NCI-H1930 (cell line): ENCODE measurements at places on chromosomes 2 and 18.
A peak's percentile ranks its signal among the peaks of the same experiment; 100 is the strongest.

DNA sequence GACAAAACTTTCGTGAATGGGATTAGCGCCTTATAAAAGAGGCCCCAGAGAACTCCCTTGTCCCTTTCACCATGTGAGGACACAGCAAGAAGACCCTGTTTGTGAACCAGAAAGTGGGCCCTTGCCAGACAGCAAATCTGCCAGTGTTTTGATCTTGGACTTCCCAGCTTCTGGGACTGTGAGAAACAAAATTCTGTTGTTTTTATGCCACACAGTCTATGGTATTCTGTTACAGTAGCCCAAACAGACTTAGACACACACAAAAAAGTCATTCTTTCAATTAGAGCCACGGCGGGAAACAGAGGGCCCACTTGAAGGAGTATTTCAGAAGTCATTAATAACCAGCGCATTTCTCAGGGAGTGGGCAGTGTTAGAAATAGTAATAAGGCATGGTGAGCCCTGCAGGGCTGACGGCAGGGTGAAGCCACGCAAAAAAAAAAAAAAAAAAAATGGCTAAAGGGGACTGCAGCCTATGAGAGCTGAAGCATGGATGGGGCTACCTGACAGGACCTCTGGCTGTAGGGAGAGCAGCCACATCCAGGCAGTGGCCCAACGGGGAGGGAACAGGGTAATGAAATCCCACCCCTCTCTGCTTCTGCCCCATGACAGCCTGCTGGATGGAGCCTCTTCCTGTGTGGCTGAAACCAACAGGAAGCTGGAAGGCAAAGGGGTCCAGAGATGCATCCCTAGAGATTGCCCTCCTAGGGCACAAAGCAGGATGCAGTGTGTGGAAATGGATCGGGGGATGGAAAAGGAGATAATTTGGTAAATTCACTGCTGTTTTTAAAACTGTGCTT lies 189.3 kb downstream of the KCNS3 start:
- DNase-seq: no peak

GRCh38 chr2:165692906-165693305 lies 101.1 kb downstream of the GALNT3 start:
- no peak for DNase-seq

DNA sequence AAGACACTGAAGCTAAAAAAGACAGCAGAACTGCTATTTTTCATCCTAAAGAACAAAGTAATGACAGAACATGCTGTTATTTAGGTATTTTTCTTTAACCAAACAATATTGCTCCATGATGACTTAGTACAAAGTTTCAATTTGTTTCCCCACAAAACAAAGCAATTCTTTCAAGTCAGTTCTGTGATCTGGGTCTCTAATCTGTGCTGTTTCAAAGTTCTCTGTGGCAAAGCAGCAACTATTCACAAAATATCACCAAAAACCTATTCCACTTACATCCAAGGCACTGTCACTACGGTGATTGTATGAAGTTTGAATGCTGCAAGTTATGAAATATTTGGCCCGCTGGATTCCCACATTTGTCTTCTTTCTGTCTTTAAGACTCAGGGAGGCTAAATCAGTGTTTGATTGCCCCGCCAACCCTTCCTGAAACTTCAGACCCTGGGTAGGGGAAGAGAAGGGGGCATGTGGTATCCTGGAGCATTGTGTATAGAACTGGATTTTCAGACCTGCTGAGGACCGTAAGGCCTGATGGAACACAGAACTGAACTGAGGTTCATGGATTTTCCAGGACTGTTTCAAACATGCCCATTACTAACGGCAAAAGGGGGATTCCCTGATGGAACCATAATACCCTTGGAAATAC lies 13.1 kb upstream of the MFF start:
- DNase-seq: no peak

- DNase-seq: no peak
Observed at GRCh38 chr2:105834931-105835330, 90.2 kb downstream of the NCK2 start.

GRCh38 chr18:62458868-62459716 lies 63.7 kb upstream of the ZCCHC2 start:
- DNase-seq: no peak

DNA sequence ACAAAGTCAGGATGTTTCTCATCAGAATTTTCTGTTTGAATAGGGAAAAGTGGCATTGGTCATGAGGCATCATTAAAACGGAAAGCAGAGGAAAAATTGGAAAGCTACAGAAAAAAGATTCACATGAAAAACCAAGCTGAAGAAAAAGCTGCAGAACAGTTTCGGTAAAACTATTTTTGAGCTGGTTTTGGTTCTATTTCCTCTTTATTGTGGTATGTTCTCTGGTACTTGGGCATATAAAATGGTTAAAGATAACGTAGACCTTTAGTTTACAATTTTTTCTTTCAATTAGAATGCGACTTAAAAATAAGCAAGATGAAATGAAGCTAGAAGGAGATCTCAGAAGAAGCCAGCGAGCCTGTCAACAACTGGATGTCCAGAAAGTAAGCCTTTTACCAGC lies 7.6 kb downstream of the GPATCH11 start:
- no peak for DNase-seq

GRCh38 chr2:102283996-102284395 lies 27.4 kb upstream of the IL1RL1 start:
- DNase-seq: no peak

DNA sequence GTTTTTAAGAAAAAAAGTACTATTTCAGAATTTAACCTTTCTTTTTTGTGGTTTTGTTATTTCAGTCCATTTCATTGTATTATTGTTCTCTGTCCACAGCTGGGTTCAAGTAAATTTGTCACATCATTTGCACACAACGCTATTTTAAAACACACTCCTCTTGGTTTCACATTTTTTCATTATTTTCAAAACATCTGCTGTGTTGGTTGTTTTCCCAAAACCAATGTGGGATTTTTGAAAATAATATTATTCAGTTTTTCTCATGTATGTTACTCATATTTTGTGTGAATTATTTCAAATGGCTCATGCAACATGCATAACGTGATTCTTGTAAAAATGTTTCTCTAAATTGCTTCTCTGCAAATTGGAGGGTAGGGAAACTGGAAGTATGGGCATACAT lies 589.2 kb downstream of the METTL4 start:
- DNase-seq: no peak

- no peak for DNase-seq
Observed at GRCh38 chr2:188701836-188702235, 272.3 kb upstream of the COL3A1 start.

DNA sequence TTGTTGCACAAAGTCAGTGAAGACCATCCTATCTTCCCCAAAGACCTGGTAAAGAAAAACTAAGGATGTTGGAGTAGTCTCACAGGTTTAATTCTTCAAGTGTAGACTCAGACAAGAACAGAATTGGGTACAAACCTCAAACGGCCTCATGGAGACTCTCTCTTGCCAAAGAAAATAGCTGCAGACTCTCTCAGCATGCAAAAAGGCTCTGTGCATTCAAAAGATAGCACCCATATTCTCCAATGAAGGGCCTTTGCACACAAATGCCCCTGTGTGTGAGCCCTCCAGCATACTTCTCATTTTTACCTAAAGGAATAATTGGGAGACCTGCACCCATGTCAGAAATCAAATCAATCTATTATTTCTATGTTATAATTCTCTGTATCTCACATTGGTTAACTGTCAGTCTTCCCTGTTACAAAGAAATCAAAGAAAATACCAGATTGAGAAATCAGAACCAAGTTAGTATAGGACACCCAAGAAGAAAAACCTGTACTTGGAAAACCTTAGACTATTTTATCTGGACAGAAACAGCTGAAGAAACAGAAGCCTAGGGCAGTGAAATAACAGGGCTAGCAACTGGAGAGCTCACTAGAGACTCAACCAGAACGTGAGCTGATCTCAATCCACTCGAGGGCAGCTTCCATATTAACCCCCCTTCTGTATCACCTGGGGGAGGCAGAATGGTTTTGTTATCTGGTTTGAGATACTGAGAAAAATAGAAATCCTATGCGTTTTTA lies 134.7 kb upstream of the DNAJC10 start:
- DNase-seq: no peak

- DNase-seq: no peak
Observed at GRCh38 chr2:204794624-204795023, 249.3 kb downstream of the PARD3B start.

- no peak for DNase-seq
Observed at GRCh38 chr2:212032032-212032431, 506.6 kb downstream of the ERBB4 start.

DNA sequence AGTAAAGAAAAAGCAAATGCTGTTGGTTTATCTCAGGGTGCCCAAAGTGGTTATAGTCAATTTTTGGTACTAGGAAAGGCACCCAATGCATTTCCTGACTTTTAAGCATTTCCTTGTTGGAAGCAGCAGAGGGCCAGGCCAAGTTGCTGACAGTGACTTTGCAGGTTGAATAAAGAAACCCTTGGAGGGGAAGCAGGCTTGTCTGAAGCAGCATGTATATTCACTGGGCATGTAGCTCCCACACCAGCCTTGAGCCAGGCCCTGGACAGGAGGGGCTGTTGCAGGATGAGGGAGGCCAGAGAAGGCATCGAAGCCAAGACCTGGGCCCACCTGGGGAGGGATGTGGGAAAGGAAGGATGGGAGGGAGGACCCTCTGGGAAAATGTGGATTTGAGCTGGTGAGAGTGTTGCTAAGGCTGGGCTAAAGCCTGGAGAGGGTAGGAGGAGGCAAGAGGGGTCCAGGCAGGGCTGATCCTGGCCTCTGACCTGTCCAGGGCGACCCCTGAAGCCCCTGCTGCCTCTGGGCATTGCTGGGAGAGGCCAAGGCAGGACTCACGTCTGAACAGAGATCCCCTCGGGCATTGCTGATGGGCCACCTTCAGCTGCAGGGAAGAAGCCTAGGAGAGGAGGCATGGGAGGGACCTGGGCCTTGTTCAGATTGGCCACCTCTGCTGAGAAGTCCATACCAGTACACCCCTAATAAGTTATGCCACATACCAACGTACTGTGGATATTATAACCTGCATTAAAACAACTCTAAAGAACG lies 79.6 kb downstream of the STPG4 start:
- DNase-seq: no peak

GRCh38 chr2:234881413-234882241 lies 70.2 kb upstream of the SH3BP4 start:
- peak; percentile 29 for DNase-seq

DNA sequence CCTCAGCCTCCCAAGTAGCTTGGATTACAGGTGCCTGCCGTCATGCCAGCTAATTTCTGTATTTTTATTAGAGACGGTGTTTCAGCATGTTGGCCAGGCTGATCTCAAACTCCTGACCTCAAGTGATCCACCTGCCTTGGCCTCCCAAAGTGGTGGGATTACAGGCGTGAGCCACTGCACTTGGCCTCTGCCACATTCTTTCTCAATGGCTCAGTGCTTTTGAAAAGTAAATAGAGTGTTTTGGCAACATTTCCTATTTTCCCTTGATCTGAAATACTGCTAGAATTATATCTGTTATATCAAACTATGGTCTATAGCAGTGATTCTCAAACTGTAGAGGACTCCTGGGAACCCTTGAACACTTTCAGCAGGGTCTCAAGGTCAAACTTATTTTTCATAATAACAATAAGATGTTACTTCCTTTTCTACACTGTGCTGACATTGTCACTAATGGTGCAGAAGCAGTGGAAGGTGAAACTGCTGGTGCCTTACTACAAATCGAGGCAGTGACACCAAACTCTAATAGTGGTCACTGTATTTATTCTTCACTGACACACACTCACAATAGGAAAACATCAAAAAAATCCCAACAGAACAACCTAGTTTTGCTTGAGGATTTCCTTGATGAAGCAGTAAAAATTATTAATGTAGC lies 10.6 kb downstream of the DAW1 start:
- no peak for DNase-seq

DNA sequence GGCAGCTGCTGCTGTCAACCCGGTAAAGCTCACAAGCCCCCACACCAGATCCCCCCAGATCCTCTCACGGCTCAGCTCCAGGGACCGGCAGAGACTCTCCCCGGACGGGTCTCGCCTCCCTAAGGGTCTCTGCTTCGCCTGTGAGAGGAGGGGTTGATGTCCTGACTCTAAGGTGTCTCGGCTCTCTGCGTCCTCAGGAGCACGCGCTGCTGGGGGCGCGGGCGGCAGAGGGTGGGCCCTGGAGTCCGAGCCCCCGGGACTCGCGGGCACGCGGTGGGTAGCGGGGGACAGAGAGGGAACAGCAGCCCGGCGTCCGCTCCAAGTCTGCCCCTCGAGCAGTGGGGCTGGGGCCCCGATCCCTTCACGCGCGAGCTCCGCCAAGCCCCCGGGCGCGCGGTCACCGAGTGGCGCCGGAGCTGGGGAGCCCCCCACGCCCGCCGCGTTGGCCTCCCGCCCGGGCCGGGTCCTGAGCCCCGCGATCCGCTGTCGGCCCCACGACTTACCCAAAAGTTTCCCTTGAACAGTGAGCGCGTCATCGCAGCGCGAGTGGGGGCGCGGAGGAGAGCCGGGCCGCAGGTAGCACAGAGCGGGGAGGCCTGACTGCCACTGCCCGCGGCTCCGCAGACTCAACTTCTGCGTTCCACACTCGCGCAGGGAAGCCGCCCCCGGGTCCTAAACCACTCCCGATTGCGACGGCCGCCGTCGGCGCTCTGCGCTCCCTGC lies at the start of gene PSTPIP2:
Gene PSTPIP2, minus strand, starts transcription at position 608 of the 723 bp plus-strand sequence. Its CDS starts 72 bp downstream, at position 536.
- no peak for DNase-seq

GRCh38 chr2:225112362-225113126 lies 70.3 kb upstream of the DOCK10 start:
- DNase-seq: no peak

DNA sequence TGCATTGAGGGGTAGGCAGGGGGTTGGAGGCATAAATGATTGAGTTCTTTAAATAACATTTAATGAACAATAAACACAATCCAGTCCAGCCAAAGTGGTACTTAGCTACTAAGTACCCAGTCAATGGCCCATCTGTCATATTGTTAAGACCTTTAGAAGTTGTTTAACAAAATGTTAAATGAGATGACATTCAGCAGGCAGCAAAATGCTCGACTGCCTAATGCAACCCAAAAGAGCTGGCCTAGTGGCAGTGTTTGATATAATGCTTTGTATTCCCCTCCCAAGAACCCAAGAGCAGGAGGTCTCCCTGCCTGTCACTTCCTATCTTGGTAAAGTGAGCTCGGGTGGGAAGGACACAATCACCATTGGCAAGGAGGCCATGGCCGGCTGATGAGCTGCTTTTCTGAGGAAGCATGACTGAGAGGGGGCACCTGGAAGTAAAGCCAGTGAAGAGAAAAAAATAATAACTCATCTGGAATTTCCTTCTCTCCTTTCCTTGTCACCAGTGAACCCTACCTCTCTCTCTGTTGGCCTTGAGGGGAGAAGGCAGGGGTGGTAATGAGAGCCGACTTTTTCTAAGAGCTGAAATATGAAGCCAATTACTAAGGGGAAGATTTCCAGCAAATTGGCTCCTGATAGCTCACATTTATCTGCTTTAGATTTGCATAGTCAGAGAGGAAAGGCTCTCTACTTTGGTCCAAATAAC lies 140.6 kb downstream of the C1D start:
- no peak for DNase-seq
